DMS79 (cell line): ENCODE measurements at places on chromosomes 12 and 14.

DNA sequence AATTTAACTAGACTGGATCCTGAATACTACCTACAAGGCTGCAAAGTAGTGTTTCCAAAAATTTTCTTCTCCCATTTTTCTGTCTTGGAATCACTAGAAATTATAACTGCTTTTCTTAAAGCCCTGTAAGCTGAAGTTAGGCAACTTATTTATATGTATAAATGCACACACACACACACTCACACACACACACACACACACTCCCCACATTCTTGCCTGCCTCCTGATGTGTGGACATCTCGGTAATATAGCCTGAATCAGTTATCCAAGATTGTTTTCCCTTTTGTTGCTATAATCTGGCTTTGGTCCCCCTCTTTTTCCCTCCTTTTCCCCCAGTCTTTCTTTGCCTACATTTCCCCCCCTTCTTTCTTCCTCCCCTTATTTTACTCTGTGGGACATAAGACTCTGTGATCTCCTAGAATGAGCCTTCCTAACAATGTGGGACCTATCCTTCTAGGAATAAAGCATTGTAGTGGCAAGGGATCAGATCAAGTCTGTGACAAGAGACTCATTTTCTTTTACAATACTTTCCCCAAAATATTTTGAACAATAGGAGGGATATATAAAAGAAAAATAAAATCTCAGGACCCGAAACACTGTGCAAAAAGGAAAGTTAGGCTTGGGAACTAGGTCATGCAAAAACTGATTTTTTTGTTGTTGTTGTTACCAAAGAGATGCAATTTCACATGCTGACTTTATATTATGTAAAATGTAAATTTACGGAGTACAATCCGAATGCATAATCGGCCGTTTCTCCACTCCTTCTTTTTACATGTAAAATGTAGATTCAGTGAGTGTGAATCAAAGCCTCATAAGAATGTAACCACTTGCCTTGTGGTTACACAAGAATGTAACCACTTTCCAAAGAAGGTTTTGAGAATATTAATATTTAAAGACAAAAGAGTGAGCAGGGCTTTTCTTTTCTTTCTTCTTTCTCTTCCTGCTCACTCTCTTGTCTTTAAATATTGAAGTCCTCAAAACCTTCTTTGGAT lies 26.3 kb upstream of the CD69 start:
- DNase-seq: no peak

GRCh38 chr14:31405599-31406232 lies 14.6 kb downstream of the HEATR5A start:
- DNase-seq: no peak

GRCh38 chr12:6345319-6346091 lies 3.6 kb upstream of the TNFRSF1A start:
- DNase-seq: no peak

- no peak for DNase-seq
Measured at GRCh38 chr12:79420146-79420618, 270.6 kb downstream of the PAWR start.

DNA sequence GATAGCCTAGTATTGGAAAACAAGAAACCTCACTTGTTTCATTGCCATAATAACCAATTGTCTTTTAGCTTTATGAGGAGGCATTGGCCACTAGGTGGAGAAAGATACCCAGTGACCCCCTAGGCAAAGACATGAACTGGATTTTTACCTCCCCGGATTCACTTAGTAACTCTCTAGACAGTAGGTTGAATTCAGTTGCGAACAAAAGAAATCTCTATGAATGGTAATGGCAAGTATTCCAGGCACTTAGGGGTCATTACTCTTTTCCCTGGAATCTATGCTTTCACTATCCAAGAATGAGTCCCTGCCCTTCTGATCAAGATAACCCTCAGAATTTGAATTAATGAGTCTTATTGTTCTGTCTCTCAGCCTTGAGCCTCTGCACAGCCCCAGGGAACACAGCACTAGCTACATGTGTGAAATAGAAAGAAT lies 29.5 kb upstream of the RHOJ start:
- DNase-seq: peak; percentile 42

- no peak for DNase-seq
Measured at GRCh38 chr14:93303659-93304058, 29.2 kb downstream of the BTBD7 start.

DNA sequence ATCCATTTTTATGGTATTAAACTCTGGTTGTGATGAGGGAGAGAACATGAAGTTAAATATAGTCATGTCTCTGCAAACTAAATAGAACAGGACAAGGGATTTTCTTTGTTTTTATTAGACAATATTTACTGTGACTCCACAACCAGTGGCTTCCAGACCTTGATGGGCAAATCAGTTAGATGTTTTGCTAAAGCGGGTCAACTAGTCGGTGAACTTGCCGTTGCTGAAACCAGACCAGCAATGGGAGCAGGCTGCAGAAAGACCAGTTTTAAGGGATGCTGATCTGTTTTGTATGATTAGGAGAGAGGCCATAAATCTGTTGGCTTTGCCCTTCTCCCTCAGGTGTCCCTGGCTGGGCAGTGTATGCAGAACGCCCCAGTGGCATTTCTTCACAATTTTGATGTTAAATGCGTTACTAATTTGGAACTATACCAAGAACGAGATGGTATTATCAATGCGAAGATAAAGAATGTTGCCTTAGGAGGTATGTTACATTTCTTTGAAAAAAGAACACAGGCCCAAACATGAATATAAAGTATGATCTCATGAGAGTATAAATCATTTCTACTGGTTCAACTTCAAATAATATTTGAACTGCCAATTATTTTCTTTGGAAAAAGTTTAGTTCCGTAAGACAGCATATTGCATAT lies 19.4 kb downstream of the TCTN2 start:
- no peak for DNase-seq

DNA sequence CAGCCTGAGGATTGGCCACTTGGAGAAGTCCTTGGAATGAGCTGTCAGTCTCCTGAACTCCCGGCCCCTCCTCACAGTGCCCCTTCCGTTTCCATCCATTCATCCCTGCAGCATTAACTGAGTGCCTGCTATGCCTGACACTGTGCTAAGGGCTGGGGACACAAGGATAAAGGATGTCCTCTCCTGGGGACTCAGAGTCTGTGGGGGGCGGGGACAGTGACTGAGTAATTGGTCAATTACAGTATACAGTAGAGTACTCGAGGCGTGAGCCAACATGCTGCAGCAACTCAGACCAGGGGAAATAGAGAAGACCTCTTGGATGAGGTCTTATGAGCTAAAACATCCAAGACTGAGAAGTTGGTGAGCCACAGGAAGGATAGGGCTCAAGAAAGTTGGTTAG lies 43.4 kb upstream of the PWP1 start:
- no peak for DNase-seq

- peak; percentile 96 for DNase-seq
Measured at GRCh38 chr12:11839091-11839641, 189.7 kb downstream of the ETV6 start.

GRCh38 chr14:89957791-89958190 lies 2.1 kb downstream of the TDP1 start:
- DNase-seq: no peak

- DNase-seq: no peak
Measured at GRCh38 chr14:96581902-96582301, 79.7 kb downstream of the PAPOLA start.

- no peak for DNase-seq
Measured at GRCh38 chr14:22545842-22546721, 42.9 kb downstream of the DAD1 start.

GRCh38 chr14:34344318-34344717 lies 117.7 kb downstream of the SPTSSA start:
- no peak for DNase-seq

DNA sequence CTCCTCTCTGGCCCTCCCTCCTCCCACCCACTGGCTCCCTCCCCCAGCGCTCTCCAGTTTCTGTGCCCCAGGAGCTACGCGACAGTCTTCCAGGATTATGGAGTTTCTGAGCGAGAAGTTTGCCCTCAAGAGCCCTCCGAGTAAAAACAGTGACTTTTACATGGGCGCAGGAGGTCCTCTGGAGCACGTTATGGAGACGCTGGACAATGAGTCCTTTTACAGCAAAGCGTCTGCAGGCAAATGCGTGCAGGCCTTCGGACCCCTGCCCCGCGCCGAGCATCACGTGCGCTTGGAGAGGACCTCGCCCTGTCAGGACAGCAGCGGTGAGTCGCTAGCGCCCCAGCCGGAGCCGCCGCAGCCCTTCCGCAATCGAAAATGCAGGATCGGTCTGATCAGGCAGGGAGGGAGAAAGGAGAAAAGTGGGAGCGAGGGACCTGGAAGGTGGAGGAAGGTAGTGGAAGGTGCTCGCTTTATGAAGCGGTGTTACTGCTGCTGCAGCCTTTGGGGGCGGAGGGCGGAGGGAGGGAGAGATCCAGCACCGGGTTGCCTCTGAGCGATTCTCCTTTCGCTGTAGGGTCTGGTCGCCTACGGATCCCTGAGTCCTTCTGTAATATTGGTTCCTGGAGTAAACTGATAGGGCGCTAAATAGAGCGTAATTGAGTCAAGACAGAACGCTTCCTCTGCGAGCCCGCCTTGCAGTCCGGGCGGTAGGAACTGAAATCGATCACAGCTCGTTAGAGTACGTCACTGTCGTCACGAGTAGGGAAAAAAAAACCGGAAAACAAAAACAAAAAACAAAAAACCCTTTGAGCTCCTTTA lies at the start of gene ALX1:
TSS of gene ALX1 (plus strand) at position 56 of the 819 bp plus-strand sequence. CDS start at position 98, 42 bp downstream.
- no peak for DNase-seq

DNA sequence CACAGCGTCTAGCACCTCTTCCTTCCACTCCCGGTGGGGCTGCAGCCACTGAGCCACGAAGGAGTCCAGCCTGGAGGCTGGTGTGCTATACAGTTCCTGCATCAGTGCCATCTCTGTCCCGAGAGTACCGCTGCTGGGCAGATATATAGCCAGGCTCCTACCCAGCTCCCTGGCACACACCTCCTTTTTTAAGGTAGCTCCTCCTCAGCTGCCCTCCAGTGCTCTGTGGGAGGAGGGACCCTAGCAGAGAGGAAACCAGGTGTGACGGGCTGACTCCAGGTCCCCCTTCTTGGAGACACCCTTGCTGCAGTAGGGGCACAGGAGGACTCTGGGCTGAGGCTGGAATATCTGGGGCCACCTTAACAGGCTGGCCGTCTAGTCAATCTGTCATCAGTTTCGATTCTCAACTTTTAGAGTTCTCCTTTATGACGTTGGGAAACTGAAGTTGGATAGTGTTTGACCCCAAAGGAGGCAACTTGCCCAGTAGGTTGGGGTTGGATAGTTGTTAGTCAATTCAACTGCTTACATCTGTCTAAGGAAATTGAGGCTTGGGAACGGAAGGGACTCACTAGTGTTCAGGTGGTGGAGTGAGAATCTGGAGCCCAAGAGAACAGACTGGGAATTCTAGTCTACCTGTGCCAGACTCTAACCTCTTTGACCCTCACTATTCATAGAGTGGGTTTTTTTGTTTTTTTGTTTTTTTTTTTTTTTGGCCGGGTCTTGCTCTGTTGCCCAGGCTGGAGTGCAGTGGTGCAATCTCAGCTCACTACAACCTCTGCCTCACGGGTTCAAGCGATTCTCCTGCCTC lies at the start of gene OASL:
TSS of gene OASL (minus strand) at position 386 of the 808 bp plus-strand sequence. CDS start at position 111, 275 bp downstream.
- DNase-seq: no peak

DNA sequence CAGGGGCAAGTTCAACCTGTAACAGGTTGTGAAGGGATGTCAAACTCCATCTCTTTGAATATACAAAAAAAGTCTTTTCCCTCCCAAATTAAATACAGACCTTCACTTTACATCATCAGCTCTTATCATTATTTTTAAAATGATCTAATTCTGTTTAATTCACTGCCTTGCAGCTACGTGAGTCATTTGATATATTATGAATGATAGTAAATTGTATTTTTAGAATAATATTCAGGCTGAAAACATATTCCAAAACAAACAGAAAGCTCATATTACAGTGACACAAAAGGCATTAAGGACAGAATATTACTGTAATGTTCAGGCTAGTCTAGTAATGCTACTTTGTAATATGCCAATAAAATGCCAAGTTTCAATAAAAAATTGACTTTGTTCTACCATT lies 53.3 kb downstream of the BCAT1 start:
- no peak for DNase-seq

DNA sequence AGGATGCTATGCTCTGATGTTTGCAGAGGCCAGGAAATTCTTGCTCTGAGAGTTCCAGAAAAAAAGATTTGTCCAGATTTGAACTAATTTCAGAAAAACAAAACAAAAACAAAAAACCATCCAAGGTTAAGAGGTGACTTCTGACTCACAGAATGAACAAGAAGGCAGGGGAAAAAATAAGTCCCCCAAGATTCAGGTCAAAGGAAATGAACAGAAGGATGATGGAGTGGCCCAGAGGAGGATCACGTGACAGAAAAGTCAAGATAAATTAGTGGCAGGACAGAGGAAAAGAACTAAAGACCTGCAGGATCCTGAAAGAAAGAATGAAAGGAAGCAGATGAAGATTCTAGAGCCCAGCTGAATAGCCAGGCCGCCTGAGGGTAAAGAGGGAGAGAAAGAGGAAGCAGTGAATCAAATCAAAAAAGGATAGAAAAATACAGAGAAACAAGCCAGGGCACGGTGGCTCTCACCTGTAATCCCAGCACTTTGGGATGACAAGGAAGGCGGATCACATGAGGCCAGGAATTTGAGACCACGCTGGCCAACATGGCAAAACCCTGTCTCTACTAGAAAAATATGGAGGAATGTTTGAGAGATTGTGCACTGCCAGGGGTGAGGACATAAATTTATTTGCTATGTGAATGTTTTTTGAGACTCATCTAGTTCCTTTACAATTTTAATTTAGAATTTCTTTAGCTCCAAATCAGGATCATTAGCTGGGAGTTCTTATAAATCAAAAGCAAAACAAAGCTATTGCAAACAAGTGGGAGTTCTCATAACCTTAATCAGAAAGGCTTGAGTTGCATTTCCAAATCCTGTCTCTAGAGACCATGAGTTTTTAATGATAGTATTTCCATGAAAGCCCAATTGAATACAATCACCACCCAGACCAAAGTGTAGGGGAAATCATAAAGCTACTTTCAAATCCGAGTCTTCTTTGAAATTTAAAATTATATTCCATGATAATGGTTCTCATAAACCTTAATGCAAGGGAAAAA lies 217.1 kb upstream of the PLEKHG7 start:
- no peak for DNase-seq

- DNase-seq: no peak
Measured at GRCh38 chr12:77601069-77601468, 229.6 kb upstream of the NAV3 start.

- no peak for DNase-seq
Measured at GRCh38 chr14:89720741-89721729, 233.5 kb downstream of the EFCAB11 start.

DNA sequence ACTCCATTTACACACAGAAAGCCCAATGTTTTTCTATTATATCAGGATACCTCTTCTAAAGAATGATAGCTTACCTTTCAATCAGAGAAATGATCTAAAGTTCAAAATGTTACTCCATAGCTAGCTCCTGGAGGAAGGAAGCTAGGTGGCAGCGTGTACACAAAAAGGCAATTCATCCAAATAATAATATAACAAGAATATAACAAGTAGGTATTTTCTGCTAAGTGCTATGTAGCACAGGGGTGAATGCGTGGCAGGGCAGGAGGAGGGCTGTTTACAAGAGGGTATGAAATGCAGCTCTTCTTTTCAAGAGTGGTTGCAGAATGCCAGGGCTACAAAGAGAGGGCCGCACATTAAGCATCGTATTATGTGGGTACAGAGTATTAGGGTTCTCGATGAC lies 663 bp upstream of the SNAPC1 start:
- DNase-seq: no peak
